Activated gamma-delta T cell treated with anti-CD3 and anti-CD28 coated beads, Interleukin-2, amount 50 U/mL, for 16 hours (primary cell): ENCODE measurements at places on chromosomes 6 and 20.

DNA sequence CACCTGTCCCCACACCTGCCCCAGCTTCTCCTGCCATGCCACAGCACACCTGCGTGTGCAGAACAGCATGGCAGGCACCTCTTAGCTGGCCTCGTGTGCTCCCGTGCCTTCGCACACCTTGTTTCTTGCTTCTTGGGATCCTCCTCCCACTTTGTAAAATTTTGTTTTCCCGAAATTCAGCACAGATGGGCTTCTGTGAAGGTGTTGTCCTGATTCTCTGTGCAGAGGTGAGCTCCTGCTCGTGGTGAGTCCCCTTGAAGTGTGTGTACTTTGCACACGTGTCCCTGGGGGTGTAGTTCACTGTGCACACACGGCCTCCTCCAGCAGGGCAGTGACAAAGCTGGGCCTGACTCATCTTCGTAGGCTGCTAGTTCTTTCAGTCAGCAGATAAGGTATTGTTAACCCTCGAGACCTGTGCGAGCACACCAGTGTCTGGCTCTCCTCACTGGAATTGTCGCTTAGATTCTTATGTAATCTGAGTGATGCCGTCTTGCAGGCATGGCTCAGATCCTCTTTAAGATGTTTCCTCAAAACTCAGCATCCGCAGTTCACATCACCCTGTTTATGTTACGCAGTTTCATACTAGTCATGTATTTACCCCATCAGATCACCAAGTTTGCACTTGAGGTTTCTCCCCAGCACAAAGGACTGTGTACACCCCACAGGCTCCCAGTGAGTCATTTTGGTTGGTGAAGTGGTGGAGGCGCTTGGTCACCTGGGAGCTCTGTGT, 77.7 kb downstream of the CDYL start:
- no peak for DNase-seq

- no peak for DNase-seq
Measured at GRCh38 chr6:169233181-169233580, 20.5 kb downstream of the THBS2 start.

DNA sequence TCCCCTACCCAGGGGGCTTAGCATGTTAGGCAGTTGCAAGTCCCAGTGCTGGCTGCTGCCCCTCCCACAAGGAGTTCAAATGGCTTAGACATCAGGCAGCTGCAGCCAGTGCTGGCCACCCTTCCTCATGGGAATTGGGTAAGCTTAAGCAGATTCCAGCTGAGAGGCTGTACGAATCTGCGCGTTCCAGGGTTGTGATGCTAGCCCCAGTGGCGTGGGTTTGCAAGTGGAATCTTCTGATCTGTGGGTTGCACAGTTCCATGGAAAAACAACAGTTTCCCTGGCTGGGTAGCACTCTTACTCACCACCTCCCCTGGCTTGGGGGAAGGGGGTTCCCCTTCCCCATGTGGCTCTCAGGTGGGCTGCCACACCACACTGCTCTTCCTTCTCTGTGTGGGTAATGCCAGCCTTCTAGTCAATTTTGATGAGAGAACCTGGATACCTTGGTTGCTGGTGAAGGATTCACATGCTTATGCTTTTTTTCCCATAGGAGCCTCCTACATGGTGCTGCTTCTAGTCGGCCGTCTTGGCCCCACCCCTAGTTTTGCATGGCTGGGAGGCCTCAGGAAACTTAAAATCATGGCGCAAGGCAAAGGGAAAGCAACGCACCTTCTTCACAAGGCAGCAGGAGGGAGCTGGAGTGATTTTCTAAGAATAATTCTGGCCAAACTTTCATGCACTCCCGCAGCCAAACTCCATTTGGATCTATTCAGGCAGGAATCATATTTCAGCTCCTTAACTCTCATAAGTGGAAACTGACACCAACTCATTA, 13.0 kb downstream of the DYNLT2 start:
- no peak for DNase-seq

GRCh38 chr20:496126-496696, 33.9 kb upstream of the TBC1D20 start:
- no peak for DNase-seq

DNA sequence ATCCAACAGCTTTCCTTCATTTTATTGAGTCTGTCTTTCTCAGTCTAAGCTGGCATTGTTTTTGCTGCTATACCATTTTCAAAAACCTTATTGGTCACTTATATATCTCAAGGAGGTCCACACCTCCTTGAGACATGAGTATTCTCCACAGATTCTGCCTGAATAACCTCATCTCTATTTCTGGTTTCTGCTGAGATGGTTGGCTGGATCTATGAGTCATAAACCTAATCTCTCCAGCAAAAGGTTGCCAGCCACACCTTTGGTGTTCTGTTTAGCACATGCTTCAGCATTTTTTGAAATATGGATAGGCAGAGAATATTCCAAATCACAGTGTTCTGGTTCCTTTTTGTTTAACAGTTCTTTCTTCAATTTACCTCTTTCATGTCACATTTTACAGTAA, 40.8 kb upstream of the TMEM244 start:
- no peak for DNase-seq

GRCh38 chr6:113437566-113437965, 419.6 kb upstream of the MARCKS start:
- no peak for DNase-seq

DNA sequence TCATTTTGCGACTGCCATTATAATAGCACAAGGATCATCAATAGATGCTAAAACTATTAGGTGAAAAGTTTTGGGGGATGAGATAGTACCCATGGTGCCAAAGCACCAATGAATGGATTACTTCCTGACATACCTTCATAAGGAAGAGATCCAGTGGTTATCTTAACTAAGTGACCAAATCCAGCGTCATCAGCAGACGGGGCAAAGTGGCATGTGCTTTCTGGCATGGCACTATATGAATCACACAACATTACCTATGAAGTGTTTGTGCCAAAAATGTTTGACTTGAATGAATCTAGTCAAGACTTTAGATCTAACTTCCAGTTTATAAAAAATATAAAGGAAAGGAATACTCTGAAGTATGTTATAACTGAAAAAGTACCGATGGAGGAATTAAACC, 10.8 kb downstream of the TRIM26 start:
- DNase-seq, result no peak

- DNase-seq, result no peak
Measured at GRCh38 chr20:57071954-57072583, 194.4 kb downstream of the BMP7 start.

DNA sequence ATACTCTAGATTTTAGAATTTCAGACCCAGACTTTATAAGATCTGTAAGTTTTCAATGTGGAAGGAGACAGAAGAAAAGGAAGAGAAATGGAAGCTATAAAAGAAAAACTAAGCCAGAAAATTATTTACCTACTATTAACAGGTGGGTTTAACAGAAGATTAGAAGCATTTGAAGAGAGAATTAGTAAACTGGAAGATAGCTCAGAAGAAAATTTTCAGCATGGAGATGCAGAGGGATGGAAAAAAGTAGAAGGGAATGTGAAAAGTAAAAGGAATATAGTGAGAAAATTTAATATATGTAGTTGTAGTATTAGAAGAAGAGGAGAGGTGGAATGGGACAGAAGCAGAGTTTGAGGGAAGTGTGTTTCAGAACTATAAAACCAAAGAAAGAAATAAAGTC, 56.1 kb downstream of the QKI start:
- DNase-seq, result no peak

DNA sequence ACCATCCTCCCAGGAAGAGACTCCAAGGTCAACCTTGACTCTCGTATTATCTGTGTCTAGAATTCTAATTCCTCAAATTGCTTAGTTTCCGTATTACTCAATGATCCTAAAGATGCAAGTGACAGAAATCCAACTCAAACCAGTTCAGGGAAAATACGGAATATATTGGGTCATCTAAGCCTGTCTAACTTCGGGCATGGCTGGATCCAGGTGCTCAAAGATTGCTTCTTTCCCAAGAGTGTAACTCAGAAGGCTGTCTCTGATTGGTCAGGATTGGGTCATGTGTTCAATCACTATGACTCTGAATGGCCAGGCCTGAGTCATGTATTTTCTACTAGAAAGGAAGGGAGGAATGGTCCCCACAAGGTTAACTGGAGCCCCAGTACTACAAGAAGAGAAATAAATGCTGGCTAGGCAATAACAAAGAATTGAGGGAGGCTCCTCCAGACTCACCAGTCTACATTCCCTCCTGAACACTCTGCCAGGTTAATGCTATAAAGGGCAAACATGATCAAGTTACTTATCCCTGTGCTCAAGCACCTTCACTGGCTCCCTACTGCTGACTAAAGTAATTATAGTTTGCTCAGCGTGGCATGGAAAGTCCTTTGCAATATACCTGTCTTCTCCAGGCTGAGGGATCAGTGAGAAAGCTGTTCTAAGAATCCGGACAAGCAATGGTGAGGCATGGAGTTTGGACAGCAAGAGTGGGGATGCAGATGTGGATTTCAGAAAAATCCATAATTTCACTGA, 15.4 kb upstream of the PREX1 start:
- no peak for DNase-seq

GRCh38 chr6:153218184-153218792, 87.2 kb upstream of the RGS17 start:
- DNase-seq, result no peak

DNA sequence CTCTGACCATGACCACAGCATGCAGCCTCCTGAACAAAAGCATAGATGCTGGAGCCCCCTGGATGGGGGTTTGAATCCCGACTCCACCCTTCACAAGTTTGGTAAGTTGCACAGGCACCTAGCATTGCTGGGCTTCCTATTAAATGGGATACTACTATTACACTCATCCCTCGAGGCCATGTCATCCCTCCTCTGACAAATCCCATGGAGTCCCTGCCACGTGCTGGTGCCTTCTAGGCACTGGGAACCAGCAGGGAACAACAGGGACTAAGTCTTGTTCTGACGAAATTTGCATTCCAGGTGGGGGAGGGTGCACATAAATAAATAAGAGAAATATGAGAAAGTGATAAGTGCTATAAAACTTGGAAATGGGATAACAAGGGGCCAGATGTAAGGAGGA, 15.3 kb upstream of the SIRPA start:
- no peak for DNase-seq

GRCh38 chr6:169669147-169669546, 32.7 kb downstream of the WDR27 start:
- DNase-seq, result no peak

DNA sequence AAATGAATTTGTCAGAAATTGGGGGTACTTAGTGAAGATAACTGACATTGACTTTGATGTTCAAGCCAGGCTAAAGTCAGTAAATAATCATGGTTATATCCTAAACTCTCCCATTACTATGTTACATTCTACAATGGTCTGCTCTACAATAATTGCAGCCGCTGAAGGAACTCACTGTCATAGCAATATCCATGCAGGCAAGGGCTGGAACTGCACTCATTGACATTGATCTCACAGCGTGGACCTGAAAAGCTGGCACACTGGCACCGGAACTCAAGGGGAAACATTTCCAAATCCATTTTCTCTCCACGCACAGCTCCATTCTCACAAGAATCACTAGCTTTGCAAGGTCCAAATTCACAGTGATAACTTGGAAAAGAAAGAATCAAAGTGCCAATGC, 702.7 kb downstream of the EYS start:
- no peak for DNase-seq

GRCh38 chr6:88045521-88046136, 2.0 kb upstream of the SPACA1 start:
- DNase-seq, result no peak

DNA sequence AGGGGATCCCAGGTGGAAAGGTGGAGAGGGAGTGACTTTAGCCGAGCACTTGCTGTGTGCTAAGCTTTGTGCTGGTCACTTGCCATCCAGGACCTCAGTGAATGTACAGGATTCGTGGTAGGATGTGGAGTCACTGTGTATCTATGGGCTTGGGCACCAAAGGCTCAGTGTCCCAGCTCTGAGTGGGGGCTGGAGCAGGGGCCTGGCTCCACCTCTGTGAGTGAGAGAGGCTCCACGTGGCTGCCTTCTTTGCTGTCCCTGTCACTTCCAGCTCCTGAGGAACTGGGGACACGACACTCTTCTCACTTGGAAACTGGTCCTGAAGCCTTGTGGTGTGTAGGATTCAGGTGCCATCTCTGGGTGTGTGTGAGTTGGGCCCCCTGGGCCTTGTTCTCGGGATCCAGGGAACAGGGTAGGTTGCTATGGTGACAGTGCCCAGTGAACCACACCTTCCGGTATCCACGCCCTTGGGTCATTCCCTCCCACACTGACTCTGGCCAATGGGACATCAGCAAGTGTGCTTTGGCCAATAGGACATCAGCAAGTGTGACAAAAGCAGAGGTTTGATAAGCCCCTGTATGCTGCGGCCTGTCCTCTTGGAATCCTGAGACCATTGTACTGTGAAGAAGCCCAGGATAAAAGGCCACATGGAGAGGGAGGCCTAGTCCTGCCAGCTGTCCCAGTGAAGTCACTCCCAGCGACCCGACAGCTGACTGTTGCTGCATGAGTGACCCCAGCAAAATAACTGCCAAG, 87.7 kb downstream of the CDH22 start:
- DNase-seq, result no peak

DNA sequence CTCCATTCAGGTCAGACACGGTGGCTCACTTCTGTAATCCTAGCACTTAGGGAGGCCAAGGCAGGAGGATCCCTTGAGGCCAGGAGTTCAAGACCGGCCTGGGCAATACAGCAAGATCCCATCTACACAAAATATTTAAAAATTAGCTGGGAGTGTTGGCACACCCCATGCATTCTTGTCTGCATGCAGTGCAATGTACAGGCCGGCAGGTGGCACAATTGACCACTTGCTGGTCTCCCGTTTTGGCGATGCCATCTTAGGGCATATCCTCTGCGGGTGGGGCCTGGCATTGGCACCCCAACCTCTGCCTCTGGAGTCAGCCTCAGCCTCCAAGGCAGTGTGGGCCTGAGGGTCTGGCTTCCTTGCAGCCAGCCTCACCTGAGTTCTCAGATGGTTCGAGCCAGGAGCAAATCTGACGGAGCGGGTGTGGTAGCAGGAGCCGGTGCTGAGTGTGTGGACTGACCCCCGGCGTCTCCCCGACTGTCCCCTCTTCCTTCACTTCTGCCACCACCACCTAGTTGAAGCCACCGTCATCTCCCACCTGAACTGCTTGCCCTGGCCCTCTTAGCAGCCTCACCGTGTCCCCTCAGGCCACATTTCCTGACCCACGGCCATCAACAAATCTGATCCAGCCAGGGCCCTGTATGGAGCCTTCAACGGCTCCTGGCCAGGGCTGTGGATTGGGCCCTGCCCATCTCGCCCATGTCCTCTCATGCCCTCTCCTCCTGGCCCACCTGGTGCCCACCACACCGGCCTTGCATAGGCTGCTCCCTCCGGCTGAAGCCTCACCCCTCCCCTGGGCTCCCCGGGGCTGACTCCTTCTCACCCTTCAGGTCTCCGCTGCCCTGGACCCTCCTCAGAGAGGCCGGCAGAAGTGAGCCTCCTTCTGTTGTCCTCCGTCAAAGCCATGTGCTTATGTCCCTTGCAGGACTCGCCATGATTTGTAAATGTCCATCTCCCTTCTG, 44.0 kb downstream of the EFCAB8 start:
- DNase-seq, result peak; percentile 48

- no peak for DNase-seq
Measured at GRCh38 chr6:167684276-167685104, 142.2 kb upstream of the AFDN start.

DNA sequence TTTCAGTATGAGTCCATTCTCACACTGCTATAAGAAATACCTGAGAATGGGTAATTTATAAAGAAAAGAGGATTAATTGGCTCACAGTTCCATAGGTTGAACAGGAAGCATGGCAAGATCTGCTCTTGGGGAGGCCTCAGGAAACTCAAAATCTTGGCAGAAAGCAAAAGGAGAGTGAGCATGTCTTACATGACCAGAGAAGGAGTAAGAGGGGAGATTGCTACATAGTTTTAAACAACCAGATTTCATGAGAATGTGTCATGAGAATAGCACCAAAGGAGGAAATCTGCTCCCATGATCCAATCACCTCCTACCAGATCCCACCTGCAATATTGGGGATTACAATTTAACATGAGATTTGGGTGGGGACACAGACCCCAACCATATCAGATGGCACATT, 672.4 kb downstream of the HTR1B start:
- DNase-seq, result no peak
